ENCODE measurements at places on chromosomes 1 and 21.

- peak; percentile 35 for DNase-seq
These were observed 116.1 kb downstream of the SPATA17 start for GRCh38 chr1:217747156-217747769.

- DNase-seq, result no peak
These were observed 175.8 kb downstream of the SDCCAG8 start for GRCh38 chr1:243431591-243431990.

GRCh38 chr1:230067871-230068620 is 1.0 kb downstream of the GALNT2 start:
- peak; percentile 47 for DNase-seq

- DNase-seq, result no peak
These were observed 53.0 kb downstream of the VANGL1 start for GRCh38 chr1:115694805-115695204.

- no peak for DNase-seq
These were observed 220.5 kb downstream of the FOXD2 start for GRCh38 chr1:47658161-47658920.

- DNase-seq, result peak; percentile 74
These were observed 7.8 kb downstream of the C1orf162 start for GRCh38 chr1:111481387-111482221.

DNA sequence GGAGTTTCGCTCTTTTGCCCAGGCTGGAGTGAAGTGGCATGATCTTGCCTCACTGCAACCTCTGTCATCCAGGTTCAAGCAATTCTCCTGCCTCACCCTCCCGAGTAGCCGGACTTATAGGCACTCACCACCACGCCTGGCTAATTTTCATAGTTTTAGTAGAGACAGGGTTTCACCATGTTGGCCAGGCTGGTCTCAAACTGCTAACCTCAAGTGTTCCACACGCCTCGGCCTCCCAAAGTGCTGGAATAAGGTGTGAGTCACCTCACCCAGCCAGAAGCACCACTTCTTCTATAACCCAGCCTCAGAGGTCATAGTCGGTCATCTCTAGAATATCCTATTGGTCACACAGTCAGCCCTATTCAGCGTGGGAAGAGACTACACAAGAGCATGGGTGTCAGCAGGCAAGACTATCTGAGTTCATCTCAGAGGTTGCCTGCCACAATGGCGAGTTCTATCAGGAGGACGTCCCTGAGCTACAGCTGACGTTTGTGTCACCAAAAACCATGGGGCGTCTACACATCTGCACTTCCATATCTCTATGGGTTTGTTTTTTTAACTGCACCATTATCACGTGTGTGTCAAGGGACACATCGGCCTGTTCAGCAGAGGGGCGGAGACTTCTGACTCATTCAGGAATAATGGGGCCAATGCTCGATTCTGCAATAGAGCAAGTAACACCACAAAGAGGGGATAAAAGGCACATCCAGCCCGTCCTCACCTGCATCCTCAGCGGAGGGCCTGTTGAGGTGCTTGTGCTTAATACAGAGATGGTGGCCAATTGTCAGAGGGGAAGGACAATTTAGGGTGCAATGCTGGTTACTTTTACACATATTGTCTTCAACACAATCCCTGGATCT is 256.3 kb upstream of the IRF2BP2 start:
- DNase-seq, result peak; percentile 90

DNA sequence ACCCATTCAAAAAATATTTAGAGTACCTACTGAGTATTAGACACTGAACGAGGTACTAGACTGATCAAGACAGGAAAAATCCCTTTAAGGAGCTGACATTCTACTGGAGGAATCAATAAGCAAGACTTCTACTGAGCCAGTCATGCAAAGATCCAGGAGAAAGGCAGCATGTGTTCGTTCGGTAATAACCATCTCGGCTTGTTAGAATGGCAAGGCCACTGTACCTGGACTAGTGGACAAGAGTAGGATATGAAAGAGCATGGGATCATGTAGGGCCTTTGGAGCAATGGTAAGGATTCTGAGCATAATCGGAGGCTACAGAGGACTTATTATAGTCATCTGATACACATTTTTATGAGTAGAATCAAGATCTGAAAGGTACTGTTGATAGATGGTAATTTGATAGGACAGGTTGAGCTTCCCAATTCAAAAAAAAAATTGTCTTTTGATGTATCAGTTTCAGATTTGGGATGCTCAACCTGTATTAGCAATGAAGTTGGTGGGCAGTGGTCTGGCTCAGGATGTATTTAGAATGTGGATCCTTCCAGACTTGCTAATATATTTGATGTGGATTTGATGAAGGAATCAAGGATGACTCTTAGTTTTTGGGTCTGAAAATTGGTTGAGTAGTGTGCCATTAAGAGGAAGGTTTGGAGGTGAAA is 2.3 kb downstream of the COX20 start:
- no peak for DNase-seq

DNA sequence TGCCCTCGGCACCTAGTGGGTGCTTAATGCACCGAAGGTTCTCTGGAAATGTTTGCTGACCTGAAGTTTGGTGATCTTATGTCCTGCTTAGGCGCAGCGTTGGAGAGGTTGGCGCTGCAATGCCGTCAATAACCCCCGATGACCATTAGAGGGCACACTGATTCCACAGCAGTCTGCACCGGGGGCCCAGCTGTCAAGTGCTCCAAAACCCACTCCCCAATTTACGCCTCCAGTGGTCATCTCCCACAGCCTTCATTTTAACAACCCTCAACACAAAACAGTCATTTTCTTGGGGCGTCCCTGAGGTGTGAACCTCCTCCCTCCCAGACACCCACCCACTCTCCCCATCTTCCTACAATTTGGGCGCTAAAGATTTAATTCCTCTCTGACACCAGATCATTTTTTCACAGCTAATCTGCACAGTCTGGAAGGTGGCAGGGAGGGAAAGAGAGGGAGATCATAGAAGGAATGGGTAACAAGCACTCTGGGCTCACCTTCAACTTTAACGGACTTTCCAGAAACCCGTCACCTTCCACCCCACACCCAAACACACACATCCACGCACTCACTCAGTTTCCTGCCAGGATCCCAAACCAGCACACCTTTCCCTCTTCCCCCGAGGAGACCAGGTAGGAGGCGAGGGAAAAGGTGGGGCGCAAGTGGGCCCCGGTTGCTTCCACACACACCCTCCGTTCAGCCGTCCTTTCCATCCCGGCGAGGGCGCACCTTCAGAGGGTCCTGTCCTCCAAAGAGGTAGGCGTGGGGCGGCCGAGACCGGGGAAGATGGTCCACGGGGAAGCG is 570 bp upstream of the NPR1 start:
- peak; percentile 50 for DNase-seq

DNA sequence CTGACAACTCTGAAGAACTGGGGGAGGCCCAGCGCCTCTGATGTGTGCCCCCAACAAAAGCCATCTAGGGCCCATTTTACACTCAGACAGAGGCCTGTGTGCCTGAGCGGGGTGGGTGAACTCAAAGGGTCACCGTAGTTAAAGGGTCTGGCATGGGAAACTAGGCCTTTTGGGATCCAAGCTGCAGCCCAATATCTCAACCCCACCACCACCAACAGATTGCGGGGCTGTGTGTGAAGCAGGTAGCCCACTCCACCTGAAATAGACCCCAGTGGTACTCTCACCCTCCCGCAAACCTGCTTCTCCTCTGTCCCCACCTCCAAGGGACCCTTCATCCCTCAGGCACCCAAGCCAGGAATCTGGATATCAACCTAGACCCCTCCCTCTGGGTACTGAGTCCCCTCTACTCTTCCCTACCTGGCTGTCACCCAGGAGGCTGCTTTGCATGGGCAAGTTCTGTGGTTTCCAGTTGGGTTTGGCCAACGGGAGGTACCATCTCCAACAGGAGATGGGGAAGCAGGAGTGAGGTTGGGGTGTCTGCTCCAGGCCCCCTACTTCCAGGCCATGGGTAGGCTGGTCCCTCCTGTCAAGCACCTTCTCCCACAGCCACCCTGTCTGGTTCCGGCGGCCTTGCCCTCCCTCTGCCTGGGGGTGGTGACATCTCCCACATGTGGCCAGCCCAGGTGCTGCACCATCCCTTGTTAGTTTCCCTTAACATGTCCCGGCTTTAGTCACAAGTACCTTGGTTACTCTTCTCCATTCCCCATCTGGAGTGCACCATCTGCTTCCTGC is 35.2 kb upstream of the LRP8 start:
- no peak for DNase-seq

- no peak for DNase-seq
These were observed 4.5 kb downstream of the LIPI start for GRCh38 chr21:14206222-14206621.

DNA sequence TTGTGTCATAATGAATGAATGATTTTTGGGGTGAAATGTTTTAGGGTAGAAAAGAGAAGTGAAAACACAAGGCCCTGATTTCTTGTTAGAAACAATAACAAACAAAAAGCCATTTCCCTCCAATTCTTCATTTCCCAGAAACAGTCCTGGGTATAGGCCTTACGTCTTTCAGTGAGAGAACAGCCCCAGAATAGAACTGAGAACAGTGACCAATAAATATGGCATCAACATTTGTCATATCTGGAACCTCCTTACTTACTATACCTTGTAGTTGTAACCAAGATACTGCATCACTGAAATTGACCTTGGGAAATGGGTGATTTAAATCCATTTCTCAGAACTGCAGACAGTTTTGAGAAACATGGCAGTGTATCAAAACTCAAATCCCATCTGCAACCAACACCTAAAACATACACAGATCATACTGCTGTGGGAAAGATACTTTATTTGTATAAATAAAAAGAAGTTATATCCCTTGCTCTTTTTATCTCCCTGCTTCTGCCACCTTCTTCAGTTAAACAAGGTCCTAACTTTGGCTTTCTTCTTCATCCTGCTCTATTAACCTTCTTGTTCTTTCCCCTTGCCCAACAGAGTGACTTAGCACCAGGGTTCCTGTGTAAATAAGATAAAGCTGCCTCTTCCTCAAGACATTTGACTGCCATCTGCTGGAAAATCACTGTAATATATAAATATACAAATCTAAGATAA is 19.5 kb downstream of the XKR8 start:
- DNase-seq, result peak; percentile 76

- no peak for DNase-seq
These were observed 26.6 kb downstream of the PROK1 start for GRCh38 chr1:110477445-110477957.

DNA sequence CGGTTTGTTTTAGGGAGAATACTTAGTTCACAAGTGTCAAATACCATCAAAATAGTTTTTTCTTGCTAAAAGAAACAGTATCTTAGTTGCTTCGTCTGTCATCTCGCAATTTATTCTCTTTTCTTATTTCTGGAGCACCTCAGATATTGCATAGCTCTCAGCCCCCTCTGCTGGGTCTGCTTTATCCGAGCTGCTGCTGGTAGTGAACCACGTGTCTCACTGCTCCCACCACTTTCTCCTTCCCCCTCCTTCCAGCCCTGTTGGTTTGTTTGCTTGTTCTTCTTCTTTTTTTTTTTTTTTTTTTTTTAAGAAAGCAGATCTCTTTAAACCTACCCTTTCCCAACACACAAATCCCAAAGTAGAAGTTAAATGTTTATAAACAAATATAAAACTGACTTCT is 170.8 kb downstream of the EDEM3 start:
- DNase-seq, result no peak

DNA sequence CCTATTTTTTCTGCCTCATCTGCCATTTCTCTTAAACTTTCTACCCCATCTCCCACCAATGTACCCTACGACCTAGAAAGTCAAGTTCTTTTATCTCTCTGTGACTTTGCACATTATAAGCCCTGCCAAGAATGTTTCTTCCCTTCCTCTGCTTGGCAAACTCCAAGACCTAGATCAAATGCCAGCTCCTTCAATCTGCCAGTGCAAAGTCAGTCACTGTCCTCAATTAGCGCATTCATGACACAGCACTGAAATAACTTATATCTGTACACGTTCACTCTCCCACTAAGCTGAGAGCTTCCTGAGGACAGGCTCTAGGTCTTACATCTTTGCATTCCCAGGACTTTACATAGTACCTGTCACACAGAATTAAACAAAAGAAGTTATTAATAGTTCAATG is 21.4 kb upstream of the LSM10 start:
- DNase-seq, result no peak

- peak; percentile 61 for DNase-seq
These were observed 32.4 kb downstream of the EIF2D start for GRCh38 chr1:206579747-206580437.

GRCh38 chr1:170020859-170021258 is 53.6 kb downstream of the KIFAP3 start:
- DNase-seq, result no peak

DNA sequence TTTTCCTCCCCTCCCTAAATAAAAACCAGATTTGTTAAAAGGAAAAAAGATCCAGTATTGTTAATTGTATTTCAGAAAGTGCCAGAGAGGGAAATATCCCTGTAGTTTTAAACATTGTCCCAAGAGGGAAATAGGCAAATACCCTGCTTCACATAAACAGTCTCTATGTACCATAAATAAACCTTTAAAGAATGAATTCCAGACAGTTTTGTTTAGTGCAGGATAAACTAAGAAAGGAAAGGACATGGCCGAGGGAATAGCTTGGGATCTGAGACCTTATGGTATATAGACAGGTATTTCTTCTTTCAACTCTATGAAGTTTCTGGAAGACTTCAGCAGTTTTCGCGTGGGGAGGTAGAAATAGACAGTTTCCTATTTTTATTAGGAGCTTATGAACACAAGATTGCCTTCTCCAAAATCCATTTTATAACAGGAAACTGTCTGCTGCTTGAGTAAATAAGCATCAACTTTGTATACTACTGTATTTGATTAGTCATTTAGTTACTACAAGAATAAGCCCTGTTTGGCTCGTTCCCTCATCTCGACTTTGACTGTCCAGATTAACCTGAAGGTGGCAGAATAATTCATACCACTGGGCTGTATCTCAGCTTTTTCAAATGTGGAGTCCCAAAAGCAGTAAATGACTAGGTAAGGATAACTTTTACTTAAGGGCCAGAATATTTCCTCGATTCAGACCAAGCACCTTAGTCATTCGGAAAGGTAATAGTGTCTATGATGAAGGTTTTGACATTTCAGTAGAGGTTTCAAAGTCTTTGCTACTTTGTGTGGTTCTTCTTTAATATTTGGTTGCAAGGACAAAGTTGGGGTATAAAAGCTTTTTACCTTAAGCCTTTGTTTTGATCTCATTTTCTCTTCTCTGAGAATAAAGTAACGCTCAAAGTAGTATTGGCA is 177.5 kb downstream of the VPS13D start:
- peak; percentile 75 for DNase-seq

GRCh38 chr1:101410048-101410878 is 173.4 kb downstream of the S1PR1 start:
- no peak for DNase-seq

DNA sequence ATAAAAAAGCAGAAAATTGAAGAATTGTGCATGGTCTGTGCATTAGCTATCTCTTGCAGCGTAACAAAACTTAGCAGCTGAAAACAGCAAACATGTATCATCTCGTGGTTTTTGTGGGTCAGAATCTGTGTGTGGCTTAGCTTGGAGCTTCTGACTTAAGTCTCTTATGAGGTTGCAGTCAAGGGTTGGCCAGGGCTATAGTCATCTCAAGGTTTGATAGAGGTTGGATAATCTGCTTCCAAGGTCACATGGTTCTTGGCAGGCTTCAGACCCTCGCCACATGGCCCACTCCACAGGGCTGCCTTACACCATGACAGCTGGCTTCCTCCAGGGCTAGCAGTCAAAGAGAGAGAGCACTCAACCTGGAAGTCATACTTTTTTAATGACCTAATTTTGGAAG is 35.9 kb downstream of the CNST start:
- DNase-seq, result no peak

Measured in EH (cell line).